Nasal cavity respiratory epithelium epithelial cell of viscerocranial mucosa (primary cell): ENCODE measurements at places on chromosomes 12 and 14. TPM values are rescaled to one million over a fixed set of nuclear protein-coding genes. Genes with fewer than 3 reads are reported as not detected.

The PTPN21 gene
- 5.8 and 13.4 TPM in 2 replicates for total RNA-seq

The ADAM20 gene
- total RNA-seq = 0.68 and 2.5 TPM in 2 replicates

The CLEC14A gene
- total RNA-seq = not detected in 2 replicates

The LMNTD1 gene
- 0.14 TPM in 1 of 2 replicates, not detected in the other for total RNA-seq

The SAMD15 gene
- under 0.01 and 0.21 TPM in 2 replicates for total RNA-seq

The ATP5F1B gene
- total RNA-seq = 549 and 568 TPM in 2 replicates

The PTPRO gene
- total RNA-seq = under 0.01 and 0.07 TPM in 2 replicates

The MYL2 gene
- not detected in 2 replicates for total RNA-seq

The PPP1R12A gene
- total RNA-seq = 91.9 and 105 TPM in 2 replicates

The ANO4 gene
- total RNA-seq = 2.4 and 7.8 TPM in 2 replicates

The SYNDIG1L gene
- under 0.01 and 0.14 TPM in 2 replicates for total RNA-seq

The BTBD6 gene
- 52.6 and 55.0 TPM in 2 replicates for total RNA-seq

The RTN1 gene
- total RNA-seq = under 0.01 TPM in 1 of 2 replicates, not detected in the other

The GPR84 gene
- 0.07 TPM in 1 of 2 replicates, not detected in the other for total RNA-seq

The COX8C gene
- not detected in 2 replicates for total RNA-seq

The CLEC2D gene
- total RNA-seq = 1.4 and 4.8 TPM in 2 replicates

The HOTAIR gene
- total RNA-seq = not detected in 2 replicates

The TSPAN19 gene
- total RNA-seq = not detected in 2 replicates

The TRPV4 gene
- total RNA-seq = 0.68 and 3.6 TPM in 2 replicates

The ERG28 gene
- 3.4 and 4.5 TPM in 2 replicates for total RNA-seq

The KCNMB4 gene
- 0.68 and 1.9 TPM in 2 replicates for total RNA-seq

The SPATA7 gene
- total RNA-seq = 6.2 and 9.7 TPM in 2 replicates

The TAS2R20 gene
- total RNA-seq = 0.34 and 6.2 TPM in 2 replicates

The CCDC85C gene
- 30.8 and 49.6 TPM in 2 replicates for total RNA-seq

The NPFF gene
- total RNA-seq = not detected in 2 replicates

The SERPINA3 gene
- total RNA-seq = 1.7 and 234 TPM in 2 replicates

The CCDC60 gene
- total RNA-seq = 1.4 TPM in 1 of 2 replicates, not detected in the other

The BIN2 gene
- total RNA-seq = not detected in 2 replicates

The AQP6 gene
- not detected in 2 replicates for total RNA-seq

The A2M gene
- total RNA-seq = not detected in 2 replicates

The NRL gene
- 1.1 and 1.7 TPM in 2 replicates for total RNA-seq

The TMBIM6 gene
- total RNA-seq = 695 and 716 TPM in 2 replicates

The CIPC gene
- total RNA-seq = 8.5 and 23.0 TPM in 2 replicates

The TSHR gene
- not detected in 2 replicates for total RNA-seq

The B3GNT4 gene
- 0.68 and 5.6 TPM in 2 replicates for total RNA-seq

The WNT5B gene
- total RNA-seq = 2.1 and 5.6 TPM in 2 replicates

The CD9 gene
- 383 and 653 TPM in 2 replicates for total RNA-seq

The SLC25A47 gene
- total RNA-seq = 0.07 TPM in 1 of 2 replicates, not detected in the other

The TPPP2 gene
- not detected in 2 replicates for total RNA-seq

The RHOF gene
- total RNA-seq = 8.0 and 19.1 TPM in 2 replicates

The ERP27 gene
- total RNA-seq = 0.34 and 3.6 TPM in 2 replicates

The CATSPERB gene
- total RNA-seq = 1.4 and 1.8 TPM in 2 replicates

The TMEM63C gene
- 1.4 and 7.9 TPM in 2 replicates for total RNA-seq
